ENCODE measurements at places on chromosomes 1 and 21.

GRCh38 chr1:152743371-152744145 is 14.3 kb upstream of the KPRP start:
- DNase-seq, result no peak

DNA sequence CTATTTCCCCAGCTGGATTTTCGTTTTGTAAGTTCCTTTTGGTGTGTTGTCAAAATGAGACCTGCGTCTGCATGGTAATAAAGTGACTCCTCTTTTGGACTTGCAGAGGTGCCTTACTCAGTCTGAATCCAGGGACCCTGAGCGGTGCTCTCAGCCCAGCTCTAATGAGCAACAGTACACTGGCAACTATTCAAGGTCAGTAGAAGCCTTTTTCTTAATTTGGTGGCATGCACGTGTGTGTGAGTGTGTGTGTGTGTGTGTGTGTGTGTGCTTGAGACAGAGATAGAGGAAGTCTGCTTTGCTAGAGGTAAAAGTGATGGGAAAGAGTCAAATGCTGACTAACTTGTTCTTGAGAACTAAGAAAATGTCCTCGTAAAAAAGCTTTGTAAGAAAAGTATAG is 105.4 kb downstream of the CD247 start:
- no peak for DNase-seq

DNA sequence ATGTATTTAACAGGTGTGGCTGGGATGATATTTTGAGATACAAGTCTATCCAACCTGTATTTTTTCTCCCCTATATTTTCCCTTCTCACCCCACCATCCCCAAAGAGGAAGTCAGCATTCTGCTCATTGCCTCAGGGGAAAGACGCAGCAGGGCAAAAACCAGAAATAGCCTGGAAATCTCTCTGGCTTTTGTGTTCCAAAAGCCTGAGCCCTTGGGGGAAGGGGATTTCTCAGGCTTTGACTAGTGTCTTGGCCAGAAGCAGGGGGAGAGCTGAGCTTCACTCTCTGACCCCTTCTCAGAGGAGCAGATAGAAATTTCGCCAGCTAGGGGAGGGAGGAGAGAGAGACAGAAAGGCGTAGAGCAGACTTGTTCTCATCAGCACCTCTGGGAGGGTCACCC is 244.7 kb downstream of the RRAGC start:
- DNase-seq, result no peak

GRCh38 chr1:19485362-19486187 is at the start of gene CAPZB:
Gene CAPZB, minus strand, starts transcription at chr1:19485539. Its CDS starts 101 bp downstream, at chr1:19485438.
- peak; percentile 92 for DNase-seq

GRCh38 chr1:212042436-212042835 is 6.9 kb downstream of the DTL start:
- DNase-seq, result no peak

- no peak for DNase-seq
Measured at GRCh38 chr1:236948381-236948780, 55.9 kb downstream of the MT1HL1 start.

DNA sequence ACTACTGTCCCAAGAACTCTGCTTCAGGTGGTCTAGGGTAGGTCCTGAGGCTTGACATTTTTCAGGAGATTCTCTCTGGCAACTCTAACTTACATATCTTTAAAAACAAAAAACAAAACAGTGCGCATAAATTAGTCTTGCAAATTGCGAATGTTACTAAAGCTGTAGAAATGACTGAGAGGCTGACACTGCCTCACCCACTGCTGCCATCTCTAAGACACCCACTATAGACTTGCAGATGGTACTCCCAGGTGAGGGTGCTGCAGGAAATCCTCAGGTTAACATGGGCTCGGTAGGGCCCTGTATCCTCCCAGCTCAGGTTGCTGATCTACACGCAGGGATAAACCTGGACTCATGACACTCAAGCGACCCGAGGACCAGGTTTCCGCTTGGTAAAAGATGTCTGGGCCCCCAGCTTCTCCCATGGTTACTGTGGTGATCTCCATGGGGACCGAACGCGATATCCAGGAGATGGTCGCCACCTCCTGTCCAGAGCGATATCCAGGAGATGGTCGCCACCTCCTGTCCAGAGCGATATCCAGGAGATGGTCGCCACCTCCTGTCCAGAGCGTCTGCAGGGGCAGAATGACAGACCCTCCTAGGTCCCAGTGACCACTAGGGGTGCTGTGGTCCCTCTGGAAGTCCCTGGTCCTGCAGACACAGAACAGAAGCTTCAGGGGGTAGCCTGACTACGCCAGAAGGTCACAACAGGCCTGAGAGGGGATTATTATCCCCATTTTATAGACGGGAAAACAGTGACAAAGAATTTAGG is 16.2 kb upstream of the LY9 start:
- peak; percentile 26 for DNase-seq

DNA sequence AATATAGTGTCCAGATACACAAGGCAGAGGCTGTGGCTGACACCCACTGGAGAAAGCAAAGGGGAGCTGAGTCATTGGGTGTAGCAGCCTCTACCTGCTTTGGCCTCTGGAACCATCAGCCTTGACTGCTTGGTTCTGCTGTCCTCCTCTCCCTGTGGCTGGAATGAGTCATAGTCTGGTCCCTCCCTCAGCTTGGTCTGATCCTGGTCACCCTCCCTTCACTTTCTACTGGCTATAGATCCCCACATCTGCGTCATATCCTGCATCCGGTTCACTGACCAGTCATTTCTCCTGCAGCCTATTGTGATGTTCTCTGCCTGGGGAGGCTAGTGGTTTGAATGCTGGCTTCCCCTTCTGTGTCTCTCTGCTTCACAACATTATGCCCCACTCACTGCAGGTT is 372.8 kb upstream of the DAB1 start:
- no peak for DNase-seq
